Epithelial cell of esophagus (primary cell): ENCODE measurements at places on chromosomes 11 and 22.
A peak's percentile ranks its signal among the peaks of the same experiment; 100 is the strongest.

DNA sequence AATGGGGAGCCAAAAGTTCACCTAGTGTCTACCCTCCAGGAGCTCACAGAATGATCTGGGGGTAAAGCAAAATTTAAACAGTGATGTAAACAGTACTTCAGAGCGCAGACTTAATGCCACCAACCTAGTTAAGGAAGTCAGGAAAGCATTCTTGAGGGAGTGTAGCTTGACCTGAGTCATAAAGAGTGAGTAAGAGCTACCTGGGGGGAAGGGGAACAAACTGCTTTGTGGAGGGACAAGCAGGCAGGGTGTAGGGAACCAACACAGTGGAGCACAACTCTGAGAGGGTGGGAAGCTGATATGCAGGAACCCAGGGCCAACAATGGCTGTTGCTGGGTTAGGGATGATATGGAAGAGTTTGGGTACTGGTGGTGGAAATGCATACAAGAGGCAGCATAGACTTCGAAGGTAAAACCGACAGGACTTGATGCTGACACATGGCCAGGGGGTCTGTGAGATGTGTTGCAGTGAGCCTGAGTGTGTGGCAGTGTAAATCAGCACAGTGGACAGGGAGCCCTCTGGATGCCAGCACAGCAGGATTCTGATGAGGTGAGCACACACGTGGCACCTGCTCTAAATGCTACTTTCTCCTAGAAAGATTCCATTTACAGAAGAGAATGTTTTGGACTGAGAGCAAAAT is 58.3 kb upstream of the CYP2D6 start:
- peak; percentile 87 for DNase-seq

GRCh38 chr11:13635804-13636203 is 32.7 kb upstream of the FAR1 start:
- DNase-seq, result no peak

DNA sequence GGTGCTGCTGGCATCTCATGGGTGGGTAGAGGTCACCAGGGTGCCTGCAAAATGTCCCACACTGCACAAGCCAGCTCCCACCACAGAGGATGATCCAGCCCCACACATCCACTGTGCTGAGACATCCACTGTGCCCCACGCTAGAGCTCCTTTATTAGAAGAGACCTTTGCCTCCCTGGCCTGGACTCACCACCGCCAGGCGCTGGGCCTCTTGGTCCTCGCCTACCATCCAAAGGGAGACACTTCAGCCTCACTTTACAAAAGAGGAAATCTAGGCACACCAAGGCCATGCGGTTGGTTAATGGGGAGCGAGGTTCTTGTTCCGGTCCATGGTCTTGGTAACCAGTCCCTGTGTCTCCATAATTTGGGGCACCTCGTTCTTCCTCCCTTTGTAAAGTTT is 3.4 kb upstream of the ANO1 start:
- no peak for DNase-seq

DNA sequence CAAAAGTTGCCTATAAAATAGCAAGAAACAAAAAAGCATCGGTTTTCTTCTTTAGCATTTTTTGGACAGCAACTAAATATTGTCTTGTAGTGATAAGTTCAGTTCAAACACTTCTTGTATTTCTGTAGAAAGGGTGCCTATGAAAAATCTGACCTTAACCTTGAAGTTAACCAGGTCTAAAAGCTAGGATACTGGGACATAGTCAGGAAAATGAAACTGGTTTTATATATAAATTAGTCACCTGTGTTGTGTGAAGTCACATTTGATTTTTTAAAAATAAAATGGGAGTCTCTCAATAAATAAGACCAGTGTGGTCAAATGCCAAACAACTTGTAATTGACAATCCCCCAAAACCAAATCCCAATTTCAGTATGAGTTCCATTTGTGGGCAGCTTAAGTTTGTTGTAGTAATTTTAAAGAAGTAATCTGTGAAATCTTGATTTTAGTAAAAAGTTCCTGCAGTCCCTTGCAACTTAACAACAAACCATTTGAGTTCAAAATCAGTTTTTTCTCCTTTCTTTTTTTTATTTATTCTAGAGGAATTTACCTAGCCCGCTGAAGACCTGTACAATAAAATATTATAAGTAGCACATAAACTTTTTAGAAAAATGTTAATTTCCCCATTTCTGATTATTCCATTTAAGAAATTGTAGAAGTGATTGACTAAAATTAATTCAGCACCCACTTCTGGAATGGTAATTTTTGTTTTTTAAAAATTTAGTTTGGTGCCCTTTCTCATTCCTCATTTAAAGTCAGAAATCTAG is 84.5 kb upstream of the PPARA start:
- no peak for DNase-seq

- DNase-seq, result no peak
Measured at GRCh38 chr11:408154-409007, 6.4 kb downstream of the SIGIRR start.

DNA sequence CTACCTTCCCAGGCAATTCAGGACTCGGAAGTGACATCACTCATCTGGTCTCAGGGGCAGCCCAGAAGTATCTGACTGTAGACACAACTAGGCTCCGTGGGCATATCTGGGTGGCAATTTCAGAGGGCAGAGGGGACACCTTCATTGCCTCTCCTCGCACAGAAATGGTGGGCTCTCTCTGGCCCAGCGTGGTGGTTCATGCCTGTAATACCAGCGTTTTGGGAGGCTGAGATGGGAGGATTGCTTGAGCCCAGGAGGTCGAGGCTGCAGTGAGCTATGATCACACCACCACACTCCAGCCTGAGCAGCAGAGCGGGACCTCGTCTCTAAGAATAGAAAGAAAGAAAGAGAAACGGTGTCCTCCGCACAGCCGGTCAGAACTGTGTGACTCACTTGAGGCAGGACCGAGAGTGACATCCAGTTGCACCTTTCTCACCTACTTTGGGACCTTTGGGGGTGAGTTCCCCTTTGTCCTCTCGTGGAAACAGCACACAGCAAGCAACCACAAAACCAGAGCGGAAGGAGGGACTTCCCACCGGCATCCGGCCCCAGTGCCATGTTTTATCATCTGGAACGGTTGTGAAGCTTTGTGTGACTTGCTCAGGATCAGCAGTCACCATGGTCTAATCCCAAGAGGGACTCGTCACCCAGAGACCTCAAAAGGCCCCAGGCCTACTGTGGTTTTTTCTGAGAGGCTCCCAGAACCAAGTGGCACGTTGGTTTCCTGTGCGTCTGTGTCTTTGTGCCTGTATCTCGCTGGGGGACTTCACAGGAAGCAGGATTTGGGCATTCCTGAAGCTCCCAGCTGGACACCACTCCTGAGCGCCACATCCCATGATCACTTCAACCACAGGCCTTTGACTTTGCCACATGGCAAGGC is 38.4 kb upstream of the EMID1 start:
- DNase-seq, result no peak

GRCh38 chr11:109726061-109726460 is 304.1 kb downstream of the C11orf87 start:
- DNase-seq, result peak; percentile 79

GRCh38 chr22:37782340-37783168 is 25.2 kb upstream of the GCAT start:
- DNase-seq, result peak; percentile 35

- peak; percentile 45 for DNase-seq
Measured at GRCh38 chr11:30487200-30487898, 98.8 kb downstream of the MPPED2 start.

- peak; percentile 53 for DNase-seq
Measured at GRCh38 chr22:24805790-24806662, at the start of gene SGSM1. SGSM1 (plus strand) TSS chr22:24806211; CDS start chr22:24806326, 115 bp downstream.

- DNase-seq, result no peak
Measured at GRCh38 chr11:71341173-71341572, 88.8 kb upstream of the SHANK2 start.

DNA sequence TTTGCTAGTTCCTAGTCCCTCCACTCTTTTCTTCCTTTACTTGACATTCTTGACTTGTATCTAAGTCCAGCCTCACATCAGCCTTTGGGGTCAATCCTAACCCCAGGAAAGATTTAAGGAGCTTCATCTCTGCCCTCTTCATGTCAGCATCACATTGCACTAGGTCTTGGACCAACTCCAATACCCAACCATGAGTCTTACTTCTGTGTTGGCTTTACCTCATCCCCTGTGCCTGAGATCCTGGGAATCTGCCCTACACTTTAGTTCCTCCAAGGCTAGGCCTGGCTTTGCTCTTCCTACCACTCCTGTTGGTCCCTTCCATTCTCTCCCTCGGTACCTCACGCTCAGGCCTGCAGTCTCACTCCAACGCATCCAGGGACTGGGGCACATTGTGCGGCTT is 117.0 kb downstream of the SLC1A2 start:
- DNase-seq, result peak; percentile 22

- no peak for DNase-seq
Measured at GRCh38 chr11:109706945-109707344, 285.0 kb downstream of the C11orf87 start.

- DNase-seq, result no peak
Measured at GRCh38 chr11:1618231-1618630, 3.7 kb downstream of the KRTAP5-4 start.

DNA sequence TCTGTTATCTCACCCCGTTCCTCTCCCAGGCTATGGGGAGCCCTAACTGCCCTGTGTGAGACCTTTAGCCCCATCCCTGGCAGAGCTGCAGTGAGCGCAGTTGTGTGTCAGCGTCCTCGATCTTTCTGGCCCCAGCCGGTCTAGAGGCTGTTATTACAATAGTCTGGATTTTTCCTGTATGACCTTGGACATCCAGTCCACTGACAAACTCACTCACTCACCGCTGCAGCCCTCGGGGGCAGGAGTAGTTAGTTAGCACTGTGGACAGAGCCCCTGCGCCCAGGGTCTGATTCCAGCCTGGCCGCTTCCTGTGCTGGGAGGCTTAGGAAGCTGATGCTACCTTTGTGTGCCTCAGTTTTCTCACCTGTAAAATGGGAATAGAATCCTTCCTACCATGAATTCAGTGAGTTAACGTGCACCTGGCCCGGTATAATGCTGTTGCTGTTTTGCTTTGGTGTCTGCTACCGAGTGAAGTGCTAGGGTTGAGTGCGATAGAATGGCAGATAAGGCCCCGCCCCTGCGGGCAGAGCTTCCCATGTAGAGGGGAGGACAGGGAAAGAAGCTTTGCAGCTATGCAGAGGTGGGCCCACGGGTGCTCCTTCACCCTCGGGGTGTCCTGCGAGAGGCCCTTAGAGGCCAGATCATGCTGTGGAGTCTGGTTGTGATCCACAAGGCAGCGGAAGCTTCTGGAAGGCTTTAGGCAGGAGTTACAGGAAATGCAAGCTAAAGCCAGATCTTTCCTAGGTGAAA is 3.0 kb downstream of the LRP5 start:
- DNase-seq, result no peak

DNA sequence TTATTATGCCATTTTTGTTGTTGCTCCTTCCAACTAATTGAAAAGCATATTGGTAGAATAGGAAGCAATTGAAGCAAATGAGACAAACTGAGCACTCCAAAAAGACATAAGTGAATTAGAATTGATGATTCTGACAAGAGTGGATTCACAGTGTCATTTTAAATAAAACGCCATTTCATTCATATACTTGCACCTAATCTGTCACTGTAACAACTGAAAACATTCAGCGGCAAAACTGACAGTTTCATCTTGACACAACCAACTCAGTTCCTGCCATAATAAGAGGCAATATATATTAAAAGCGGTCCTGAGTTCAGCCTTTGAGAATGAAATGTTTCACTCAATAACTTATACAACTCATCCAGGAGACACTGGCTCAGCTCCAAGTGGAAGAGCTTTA is 306.8 kb downstream of the CNTN5 start:
- no peak for DNase-seq

GRCh38 chr11:119483881-119484371 is 61.0 kb upstream of the THY1 start:
- DNase-seq, result no peak

GRCh38 chr11:22938691-22939090 is 78.4 kb upstream of the CCDC179 start:
- no peak for DNase-seq

GRCh38 chr11:65415499-65416340 is 6.9 kb upstream of the NEAT1 start:
- DNase-seq, result no peak

DNA sequence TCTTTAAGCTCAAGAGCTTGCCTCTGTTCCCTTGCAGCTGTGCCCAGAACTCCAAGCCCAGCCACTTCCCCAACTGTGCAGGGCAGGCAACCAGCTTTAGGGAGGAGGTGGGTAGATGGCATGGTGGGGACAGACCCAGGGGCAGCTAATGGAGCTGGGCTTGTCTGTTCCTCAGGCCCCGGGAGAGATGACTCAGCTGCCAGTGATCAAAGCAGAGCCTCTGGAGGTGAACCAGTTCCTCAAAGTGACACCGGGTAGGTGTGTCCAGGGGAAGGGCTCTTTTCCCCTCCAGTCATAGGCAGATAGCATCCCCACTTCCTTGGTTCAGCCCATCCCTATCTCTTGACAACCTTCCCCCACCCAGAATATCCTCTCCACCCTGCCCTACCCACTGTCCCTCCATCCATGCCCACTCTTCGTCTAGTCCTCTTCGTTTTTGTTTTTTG is 32.4 kb downstream of the CREB3L1 start:
- DNase-seq, result peak; percentile 56

DNA sequence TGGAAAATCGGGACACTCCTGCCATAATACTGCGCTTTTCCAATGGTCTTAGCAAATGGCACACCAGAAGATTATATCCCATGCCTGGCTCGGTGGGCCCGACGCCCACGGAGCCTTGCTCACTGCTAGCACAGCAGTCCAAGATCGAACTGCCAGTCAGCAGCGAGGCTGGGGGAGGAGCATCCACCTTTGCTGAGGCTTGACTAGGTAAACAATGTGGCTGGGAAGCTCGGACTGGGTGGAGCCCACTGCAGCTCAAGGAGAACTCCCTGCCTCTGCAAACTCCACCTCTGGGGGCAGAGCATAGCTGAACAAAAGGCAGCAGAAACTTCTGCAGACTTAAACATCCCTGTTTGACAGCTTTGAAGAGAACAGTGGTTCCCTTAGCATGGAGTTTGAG is 15.6 kb downstream of the PTH start:
- peak; percentile 14 for DNase-seq

DNA sequence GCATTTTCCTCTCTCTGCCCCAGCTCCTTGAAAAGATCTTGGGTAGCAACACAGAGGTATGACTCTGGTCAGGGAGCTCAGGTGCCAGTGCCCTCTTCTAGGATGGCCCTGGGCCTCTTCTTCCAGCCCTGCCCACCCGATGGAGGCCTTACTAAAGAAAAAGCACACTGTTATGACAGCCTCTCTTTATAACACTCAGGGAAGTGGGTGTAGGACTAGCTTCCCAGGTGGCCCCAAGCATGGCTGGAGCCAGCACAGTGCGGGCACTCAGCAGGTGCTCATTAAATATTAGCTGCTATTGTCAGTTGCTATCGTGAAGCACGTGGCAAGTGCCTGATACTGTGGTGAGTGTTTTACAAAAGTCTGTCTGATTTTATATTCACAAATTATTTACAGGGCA is 127.2 kb upstream of the B3GAT1 start:
- no peak for DNase-seq

- DNase-seq, result no peak
Measured at GRCh38 chr11:117933930-117934329, 4.7 kb upstream of the TMPRSS13 start.

DNA sequence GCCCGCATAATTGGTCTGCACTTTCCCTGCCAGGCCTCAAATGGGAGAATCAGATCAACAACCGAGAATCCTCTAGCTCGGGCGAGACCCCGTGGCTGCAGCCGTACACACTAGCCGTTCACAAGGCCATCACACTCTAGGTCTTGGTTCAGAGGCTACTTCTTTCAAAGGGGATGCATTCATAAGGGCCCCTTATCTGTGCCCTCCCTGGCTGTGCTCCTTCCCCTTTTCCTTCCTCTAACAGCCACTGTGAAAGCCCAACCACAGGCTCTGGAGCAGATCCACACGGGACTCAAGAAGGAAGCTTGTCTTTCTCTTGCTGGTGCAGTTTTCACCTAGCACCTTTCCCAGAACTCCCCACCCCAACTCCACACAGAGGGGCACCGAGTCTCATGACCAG is 24.5 kb downstream of the SMIM38 start:
- no peak for DNase-seq
